Nephron progenitor cell (in vitro differentiated cells): ENCODE measurements at places on chromosomes 7 and 10.

- DNase-seq, result no peak
Measured at GRCh38 chr7:14552060-14552459, 350.5 kb downstream of the DGKB start.

- DNase-seq, result no peak
Measured at GRCh38 chr7:149302865-149303264, 40.9 kb downstream of the ZNF783 start.

DNA sequence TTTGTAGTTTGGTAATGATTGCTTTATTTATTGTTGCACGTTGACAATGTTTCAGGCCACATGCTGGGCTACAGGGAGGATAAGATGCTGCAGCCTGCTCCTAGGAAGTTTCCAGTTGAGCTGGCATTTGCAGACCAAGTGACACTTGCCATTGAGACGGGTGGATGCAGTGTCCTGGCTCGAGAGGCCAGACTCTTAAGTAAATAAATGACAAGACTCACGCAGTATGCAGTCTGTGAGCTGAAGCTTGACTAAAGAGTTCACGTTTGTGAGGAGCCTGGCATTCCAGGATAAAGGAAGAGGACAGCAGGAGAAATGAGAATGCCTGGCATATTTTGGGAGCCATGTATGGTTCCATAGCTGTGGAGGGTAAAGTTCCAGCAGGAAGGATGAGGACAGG is 105.8 kb downstream of the BAMBI start:
- no peak for DNase-seq

DNA sequence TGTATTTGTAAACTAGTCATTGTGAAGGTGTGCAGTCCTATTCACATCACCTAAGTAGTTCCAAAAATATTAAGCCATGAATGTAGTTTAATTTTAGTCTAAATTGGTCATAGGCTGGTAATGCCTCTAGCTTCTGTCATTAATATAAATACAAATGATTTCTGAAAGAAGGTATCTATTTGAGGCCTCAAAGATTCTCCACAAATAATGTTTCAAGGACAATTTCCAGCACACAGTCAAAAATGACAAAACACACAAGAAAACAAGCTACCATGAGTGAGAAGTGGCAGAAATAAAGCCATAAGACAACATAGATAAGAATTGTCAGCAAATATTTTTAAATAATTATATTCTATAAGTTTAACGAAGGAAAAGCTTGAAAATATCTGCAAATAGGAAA is 66.7 kb upstream of the PDK4 start:
- DNase-seq, result no peak

DNA sequence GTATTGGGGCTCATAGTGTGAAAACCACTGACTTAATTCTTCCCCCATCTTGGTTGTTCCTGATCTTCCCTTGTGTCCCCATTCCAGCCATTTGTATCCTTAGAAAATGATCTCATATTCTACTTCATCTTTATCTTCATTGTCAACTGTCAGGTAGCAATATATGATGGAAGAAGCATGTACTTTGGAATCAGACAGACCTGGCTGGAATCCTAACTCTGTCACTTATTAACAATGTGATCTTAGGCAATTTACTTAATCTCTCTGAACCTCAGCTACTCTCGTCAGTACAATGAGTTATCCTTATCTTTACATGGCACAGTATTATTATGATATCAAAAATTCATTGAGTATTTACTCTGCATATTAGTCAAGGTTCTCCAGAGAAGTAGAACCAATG is 10.1 kb downstream of the CFTR start:
- no peak for DNase-seq

DNA sequence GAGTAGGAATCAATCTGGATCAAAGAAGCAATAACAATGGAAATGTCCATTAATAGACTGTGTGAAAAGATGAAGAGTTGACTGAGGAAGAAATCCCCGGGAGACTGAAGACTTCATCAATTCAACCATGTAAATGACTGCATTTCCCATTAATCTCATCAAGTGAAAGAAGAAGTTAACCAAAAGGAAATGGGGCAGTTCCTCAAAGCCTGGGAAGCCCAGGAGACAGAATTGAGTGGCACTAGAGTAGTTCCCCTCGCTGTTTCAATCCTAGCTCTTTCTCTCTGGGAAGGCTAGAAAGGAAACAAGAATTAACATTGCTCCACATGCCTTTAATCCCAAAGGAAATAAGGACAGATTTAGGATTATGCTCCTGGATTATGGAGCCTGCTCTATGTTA is 4.8 kb upstream of the OR6V1 start:
- no peak for DNase-seq

GRCh38 chr7:34939175-34939574 is 98.1 kb downstream of the DPY19L1 start:
- no peak for DNase-seq

DNA sequence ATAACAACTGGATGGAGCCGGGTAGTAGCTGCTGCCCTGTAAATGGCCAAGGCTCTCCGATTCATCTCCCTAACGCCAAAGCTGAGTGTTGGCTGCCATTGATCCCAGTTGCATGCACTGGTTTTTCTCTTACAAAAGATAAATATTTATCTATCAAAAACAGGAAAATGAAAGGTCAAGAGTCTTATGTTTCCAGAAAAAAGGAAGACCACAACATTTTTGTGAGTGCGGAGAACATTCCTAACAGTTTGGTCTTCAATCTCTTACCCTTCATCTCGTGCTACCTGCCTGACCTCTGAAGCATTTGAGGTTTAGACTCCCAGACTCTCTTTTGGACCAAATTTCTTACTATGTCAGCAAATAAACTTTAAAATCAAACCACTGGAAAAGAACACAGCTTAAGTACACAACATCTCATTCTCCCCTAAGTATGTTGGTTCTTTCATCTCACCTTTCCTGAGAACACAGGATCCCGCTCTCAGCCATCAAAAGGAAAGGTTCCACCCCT is 61.6 kb downstream of the SORBS1 start:
- no peak for DNase-seq

DNA sequence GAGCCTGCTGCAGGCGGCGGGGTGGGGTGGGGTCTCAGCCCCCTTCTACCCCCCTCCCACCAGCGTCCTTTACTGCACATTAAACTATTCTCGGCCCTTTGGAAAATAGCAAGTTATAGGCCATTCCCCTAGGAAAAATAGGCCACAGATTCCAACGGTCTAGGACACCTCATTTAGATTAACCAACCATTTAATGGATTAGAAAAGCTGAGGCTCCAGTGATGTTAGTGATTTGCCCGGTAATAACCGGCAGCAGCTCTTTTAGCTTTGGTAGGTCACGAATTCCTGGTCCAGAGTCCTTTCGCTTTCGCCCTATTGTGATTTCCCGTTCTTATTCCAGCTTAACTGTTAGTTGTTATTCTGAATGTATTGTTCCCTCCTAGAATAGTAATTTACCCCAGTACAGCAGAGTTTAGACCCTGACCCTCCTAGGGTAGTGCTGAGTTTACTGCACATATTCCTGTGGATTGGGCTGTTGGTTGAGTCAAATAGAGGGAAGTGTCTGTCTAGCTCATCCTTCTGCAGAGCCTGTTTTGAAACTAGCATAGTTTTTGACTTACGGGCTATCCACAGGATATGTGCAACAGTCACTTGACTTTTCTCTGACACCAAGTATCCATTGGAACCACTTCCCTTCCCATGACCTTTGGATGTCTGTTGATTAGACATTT is 754 bp downstream of the GSTO1 start:
- DNase-seq, result no peak

DNA sequence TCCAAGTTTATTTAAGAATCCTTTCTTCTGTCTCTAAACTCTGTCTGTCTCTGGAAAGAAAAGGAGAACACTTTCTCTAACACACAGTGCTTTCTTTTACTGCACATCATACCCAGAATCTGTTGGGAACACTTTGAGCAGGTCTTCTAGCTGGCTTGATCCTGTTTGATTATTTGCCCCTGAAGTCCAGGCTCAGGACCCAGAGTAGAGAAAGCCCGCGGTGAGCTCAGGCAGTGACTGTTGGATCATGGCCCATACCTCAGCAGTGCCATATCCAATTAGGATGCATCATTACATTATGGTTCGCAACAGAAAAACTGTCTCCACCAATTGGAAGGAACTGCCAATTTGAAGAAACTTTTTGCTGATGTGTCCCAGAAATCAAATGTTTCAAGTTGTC is 51.4 kb downstream of the ATOH7 start:
- DNase-seq, result no peak

DNA sequence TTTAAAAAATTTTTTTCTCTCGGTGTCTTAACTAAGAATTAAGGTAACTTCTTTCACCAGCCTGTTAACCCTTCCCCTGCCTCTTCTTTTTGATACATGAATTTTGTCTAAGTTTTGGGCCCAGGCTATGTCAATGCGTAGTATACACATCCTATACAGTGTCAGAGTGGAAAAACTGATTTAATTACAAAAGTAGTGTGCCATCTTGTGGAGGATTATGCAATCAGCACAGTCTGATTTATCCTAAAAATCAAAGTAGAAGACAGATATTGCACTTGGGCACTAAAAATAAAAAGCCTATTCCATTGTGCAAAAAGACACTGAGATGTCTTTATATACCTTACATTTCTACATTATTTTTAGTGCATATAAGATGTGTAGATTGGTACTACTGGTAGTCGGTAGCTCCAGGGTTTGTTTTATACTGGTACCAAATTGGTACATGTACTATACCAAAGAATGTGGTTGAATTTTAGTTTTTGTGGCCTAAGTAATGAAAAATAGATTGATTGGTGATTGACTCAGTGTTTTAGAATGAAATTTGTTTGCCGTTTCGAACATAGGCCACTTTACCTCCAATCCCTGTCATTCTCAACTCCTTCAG is 96.6 kb downstream of the MKLN1 start:
- no peak for DNase-seq
